SJSA1 (cell line): ENCODE measurements at places on chromosomes 7 and 10. TPM values are rescaled to one million over a fixed set of nuclear protein-coding genes. Genes with fewer than 3 reads are reported as not detected.

The TMUB1 gene
- total RNA-seq = 32.5 and 34.5 TPM in 2 replicates

The CCL26 gene
- total RNA-seq = 15.1 and 30.1 TPM in 2 replicates

The RBP4 gene
- 15.4 and 19.3 TPM in 2 replicates for total RNA-seq

The PKD1L1 gene
- total RNA-seq = 0.19 and 0.53 TPM in 2 replicates

The LBX1 gene
- not detected in 2 replicates for total RNA-seq

The TEX36 gene
- total RNA-seq = not detected in 2 replicates

The ATRNL1 gene
- 32.1 and 36.2 TPM in 2 replicates for total RNA-seq

The LRCH4 gene
- 17.0 and 19.5 TPM in 2 replicates for total RNA-seq

The SFMBT2 gene
- 0.03 and 0.05 TPM in 2 replicates for total RNA-seq

DNA sequence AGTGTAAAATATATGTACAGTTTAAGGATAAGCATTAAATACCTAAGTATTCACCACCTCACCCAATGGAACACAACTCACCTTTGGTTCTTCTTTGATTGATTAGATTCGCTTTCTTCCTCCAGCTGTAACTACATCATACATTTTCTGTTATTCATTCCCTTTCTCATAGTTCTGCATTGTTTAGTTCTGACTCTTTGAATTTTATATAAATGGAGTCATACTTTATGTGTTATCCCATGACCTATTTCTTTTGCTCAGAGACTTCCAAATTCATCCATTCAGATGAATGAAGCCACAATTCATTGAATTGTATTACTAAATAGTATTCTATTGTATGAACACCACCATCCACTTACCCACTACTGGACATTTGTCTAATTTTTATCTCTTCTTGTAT, 12.3 kb downstream of the THNSL1 start:
- DNase-seq = no peak

- DNase-seq = no peak
These were observed 519.1 kb upstream of the GALNT17 start for GRCh38 chr7:70612811-70613210.

- no peak for DNase-seq
These were observed 376.2 kb upstream of the SEMA3C start for GRCh38 chr7:81294897-81295515.

GRCh38 chr10:16853201-16853600, 36.0 kb upstream of the RSU1 start:
- DNase-seq = no peak

GRCh38 chr10:129179972-129180678, 286.9 kb upstream of the MGMT start:
- DNase-seq = no peak

GRCh38 chr7:106966121-106966520, 78.4 kb upstream of the PRKAR2B start:
- no peak for DNase-seq

DNA sequence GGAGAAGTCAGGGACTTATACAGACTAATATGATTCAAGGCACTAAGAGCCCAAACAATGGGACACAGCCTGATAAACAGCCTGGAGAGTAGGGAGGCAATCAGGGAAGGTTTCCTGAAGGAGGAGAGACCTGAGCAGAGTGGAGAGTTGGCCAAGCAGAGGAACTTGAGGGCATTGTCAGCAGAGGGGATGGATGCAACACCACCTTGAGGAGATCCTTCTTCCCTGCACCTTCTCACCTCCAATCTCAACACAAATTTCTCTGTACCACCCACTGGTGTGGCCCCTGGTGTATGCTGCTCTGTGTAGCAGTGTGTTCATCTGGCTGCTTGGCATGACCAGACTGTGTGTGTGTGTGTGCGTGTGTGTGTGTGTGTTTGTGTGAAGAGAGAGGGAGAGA, 146.2 kb downstream of the WDR11 start:
- no peak for DNase-seq

GRCh38 chr7:54541669-54542625, at the start of gene VSTM2A:
VSTM2A (plus strand) TSS chr7:54542375; CDS start chr7:54542731, 356 bp downstream.
- no peak for DNase-seq

- DNase-seq = no peak
These were observed 371.6 kb downstream of the BBS9 start for GRCh38 chr7:33500703-33501701.

GRCh38 chr10:99431190-99431760, 851 bp upstream of the GOT1 start:
- DNase-seq = no peak

DNA sequence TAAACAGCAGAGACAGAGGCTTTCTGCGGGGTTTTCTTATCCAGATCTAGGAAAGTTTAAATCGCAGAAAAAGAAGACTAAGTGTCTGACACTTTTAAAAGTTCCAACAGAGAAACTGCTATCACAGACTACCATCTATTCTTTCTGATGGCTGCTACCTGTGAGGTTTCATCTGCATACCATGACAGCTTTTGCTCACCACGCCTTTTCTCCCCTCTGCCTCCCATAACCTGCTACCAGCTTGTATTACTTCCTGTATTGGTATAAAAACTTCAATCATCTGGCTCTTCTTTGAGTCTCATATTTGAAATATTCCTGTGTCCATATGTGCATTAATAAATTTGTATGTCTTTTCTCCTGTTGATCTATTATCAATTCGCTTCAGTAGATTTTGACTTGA, 34.1 kb upstream of the RTKN2 start:
- no peak for DNase-seq

GRCh38 chr7:17546189-17546588, 247.7 kb downstream of the AHR start:
- DNase-seq = no peak

DNA sequence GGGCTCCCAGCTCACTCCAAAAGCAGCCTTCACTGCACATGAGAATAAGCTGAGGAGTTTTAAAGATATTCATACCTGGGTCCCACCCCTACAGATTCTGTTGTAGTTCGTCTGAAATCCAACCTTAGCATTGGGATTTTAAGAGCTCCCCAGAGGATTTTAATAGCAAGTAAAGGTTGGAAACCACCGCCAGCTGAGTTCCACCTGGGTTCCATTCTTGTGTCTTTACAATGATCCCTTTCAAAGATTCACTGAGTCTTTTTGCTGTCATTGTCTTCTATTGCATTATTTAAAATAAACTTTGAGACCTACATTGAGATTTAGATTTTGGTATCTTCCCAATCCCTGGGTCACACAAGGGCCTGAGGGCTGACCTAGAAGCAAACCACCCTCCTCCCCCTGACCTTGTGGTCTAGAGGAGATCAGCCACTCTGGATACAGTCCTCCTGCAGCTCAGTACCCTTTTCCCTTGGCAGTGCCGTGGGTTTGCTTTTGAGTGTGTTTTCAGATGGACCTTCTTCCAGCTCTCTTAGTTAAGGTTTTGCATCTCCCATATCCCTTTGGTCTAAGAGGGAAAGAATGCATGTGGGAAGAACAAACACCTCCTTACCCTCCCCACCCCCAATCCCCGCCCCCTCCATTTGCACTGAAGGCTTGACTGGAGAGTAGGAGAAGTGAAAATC, 22.6 kb upstream of the SIRT1 start:
- DNase-seq = no peak

DNA sequence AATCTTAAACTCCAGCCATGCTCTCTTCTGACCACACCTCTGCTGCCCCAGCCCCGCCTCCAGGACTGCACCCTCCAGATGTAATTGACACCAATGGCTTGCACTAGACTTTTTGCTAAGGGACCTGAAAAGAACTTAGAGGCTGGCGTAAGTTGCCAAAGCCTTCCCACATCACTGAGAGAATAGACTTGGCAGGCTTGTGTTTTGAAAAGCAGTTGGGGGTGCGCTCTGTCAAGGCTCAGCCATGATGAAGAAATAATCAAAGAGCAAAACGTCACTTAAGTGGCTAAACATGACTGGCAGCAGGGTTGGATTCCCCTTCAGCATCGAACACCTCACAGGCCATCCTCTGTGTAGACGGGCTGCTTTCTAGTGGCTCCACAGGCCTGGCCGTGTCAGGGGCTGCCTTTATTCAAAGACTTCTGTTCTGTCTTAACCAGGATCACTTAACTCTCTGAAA, 195.2 kb upstream of the C7orf33 start:
- DNase-seq = no peak

GRCh38 chr10:51487576-51487975, 211.8 kb downstream of the CSTF2T start:
- no peak for DNase-seq

GRCh38 chr10:131949041-131949862, 32.5 kb downstream of the BNIP3 start:
- DNase-seq = no peak

GRCh38 chr10:13637303-13637856, 50.6 kb downstream of the PRPF18 start:
- DNase-seq = no peak

GRCh38 chr7:105352018-105352612, 36.6 kb downstream of the SRPK2 start:
- peak; percentile 88 for DNase-seq

- DNase-seq = no peak
These were observed 141.3 kb upstream of the FZD8 start for GRCh38 chr10:35783305-35783838.

DNA sequence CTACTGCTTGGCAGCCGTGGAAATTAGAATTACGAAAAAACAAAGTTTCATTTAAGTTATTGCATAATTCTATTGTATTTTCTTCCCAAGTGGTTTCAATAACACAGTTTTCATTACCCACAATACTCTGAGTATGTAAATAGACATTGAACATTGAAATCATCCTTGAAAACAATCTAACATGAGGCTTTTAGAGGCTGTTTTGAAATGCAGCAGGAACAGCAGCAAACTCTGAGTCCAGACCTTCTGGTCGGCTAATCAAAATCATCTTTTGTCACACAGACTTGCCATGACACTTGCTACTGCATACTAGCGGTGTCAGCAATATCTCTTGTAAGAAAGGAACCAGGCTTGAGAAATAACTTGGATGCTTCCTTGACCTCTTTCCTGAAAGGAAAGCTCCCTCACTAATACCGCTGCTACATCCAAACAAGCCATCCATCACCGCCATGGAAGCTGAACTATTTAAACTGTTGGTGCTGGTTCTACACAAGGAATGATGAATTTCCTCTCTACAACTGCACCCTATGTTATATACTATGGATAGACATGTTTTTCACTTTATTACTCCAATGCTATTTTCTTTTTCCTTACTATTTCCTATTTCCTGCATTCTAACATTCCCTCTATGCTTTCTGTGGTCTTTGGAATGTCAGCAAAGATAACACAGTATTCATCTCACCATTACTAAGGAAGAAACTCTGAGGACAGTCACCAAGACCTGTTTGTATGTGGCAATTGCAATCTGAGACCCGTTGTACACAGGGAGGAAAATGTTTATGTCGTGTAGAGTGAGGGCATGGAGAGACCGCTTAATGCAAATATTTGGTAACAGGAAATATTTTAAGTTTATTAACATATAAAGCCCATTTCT, 130.8 kb downstream of the ITGA8 start:
- DNase-seq = peak; percentile 30

DNA sequence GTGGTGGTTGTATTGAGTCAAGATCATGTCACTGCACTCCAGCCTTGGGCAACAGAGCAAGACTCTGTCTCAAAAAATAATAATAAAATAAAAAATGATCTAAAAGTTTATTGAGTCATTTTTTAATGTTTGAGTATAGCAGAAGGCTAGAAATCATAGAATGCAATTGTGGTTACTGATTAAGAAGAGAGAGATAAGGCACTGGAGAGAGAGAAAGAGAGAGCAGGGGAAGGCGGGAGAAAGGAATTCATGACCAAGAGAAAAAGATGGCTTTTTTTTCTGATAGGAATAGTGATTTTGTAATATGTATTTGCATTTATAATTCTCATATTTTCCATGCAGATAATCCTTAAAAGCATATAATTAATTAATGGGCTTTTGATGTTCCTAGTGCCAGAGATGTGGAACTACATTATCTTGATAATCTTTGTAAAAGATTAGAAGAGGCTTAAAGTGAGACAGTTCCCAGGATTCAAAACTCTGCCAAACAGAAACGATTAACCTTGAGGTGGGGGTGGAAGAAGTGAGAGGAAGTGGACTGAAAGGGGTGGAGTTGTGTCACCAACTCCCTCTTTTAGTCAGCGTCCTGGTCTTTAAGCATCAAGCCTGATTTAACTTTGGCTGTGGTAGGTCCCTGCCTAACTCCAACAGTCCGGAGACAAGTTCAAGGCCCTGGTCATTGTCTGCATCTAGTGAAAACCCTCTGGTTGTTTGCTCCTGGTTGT, 76.2 kb downstream of the CHN2 start:
- no peak for DNase-seq

- no peak for DNase-seq
These were observed 37.2 kb downstream of the NKX2-3 start for GRCh38 chr10:99569961-99570360.

DNA sequence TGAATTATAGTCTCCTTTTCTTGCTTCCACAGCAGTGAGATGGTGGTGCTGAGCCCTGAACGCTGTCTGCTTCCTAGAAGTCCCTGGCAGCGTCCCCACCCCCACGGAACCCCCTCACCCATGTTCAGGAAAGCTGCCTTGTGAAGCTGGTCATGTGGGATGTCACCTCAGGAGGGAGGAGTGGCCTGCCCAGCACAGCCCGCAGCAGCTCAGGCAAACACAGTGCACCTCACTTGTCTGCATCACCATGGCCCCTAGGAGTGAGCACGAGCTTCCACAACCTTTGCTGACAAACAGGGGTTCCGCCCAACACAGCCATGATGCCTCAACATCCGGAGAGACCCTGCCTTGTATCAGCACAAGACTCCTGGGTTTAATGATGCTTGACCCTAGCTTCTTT, 508.9 kb downstream of the RPS24 start:
- DNase-seq = peak; percentile 12

DNA sequence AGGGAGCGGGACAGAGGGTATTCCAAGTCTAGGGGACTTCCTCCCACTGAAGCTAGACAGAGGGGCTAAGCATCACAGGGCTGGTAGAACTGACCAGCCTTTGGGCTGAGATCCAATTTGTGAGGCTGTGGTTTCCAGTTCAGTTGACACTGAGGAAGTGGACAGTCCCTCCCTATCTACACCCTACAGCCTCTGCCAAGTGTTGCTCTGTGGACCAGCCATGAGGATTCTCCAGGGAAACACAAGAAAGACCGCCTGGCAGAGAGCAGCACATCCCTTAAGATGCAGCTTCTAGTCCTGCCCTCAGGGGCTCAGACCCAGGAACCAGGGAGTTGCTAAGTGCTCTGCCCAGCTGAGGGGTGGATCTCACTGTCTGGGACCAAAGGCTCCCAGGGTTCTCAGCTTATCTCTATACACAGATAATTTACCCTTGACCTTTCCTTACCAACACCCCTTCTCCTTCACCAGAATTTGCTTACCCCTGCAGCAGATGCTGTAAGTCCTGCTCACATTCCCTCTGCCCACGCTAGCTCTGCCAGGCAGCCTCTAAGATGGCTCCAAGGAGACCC, 252.0 kb downstream of the SKIDA1 start:
- DNase-seq = no peak

DNA sequence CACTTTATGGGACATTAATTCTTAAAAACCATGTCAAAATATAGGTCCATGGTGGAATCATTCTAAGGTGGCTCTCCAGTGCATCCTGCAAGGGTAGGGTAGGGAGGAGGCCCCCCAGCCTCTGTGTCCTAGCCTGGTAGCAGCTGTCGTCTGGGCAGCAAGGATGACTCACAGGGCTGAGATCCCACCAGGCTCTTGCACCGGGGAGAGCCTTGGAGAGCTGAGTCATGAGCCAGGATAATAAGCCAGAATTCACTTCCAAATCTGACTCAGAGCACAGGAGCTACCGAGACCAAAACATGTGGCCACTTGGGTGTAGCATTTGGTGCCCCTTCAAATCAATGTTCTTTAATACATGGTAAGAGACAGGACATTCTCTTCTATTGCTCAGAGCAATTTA, 298.5 kb downstream of the NEBL start:
- DNase-seq = peak; percentile 80
